ENCODE measurements at places on chromosomes 16 and 17. TPM values are rescaled to one million over a fixed set of nuclear protein-coding genes. Genes with fewer than 3 reads are reported as not detected.

- DNase-seq, result no peak
Observed at GRCh38 chr17:5864741-5865657, 205.2 kb upstream of the WSCD1 start.

DNA sequence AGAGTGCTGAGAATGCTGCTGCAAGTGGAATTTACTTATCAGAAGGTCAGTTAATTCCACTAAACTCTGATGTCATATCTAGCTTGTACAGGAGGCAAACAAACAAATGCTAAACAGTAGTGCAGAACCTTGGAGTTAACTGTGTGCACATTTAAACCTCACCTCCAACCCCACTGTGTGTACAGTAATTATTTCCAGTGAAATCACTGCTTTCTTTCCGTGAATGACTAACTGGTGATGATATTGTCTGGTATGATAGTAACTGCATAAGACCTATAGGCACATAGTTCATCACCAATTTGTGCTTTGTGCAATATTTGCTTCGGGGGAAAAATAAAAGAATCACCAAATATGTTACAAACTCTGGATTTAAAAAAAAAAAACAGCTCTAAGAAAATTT lies 492.5 kb upstream of the HSBP1 start:
- DNase-seq, result no peak

DNA sequence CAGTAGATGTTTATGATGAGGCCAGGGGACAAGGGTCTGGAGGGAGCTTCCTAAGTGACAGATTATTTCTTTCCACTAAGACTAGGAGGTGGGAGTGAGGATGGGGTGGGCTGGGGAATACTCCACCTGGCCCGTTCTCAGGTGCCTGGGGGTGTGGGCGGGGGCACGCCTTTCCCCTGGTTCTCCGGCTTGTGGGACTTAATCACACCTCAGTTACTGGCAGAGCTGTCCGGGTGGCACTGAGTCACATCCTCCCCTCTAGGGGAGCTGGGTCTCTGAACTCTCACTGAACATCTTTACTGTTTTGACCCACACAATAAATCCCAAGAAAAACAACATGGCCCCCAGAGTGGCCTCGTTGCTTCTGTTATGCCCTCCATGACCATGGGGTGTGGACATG lies 332.8 kb downstream of the MAF start:
- DNase-seq, result no peak

DNA sequence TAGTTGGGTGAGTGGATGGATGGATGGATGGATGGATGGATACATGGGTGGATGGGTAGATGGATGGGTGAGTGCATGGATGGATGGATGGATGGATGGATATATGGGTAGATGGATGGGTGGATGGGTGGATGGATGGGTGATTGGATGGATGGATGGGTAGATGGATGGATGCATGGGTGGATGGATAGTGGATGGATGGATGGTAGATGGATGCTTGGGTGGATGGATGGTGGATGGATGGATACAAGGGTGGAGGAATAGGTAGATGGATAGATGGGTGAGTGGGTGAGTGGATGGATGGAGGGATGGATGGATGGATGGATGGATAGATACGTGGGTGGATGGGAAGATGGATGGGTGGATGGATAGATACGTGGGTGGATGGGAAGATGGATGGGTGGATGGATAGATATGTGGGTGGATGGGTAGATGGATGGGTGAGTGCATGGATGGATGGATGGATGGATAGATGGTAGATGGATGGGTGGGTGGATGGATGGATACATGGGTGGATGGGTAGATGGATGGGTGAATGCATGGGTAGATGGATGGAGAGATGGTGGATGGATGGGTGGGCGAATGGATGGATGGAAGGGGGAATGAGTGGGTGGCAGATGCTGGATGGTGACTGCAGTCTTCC lies 19.0 kb downstream of the ZNF469 start:
- DNase-seq, result no peak

DNA sequence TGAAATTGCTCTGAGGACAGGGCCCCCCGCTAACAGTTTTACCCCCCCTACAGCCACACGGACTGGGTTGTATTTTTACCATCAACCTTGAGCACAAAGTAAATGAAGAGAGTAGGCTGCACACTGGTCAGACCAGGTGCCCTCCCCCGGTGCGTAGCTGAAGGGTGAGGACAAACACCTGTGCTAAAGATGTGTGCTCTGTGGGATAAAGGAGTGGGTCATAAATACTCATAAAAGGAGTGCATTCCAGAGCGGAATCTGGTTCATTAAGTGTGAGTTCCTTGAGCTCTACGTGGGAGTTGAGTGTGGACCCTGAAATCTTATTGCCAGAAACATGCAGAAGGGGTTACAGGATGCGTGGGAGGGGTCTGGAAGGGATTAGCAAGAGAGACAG lies 217.0 kb downstream of the CCDC182 start:
- DNase-seq, result no peak

Gene KRT26
- total RNA-seq, result not detected

GRCh38 chr16:24013054-24013636 lies 177.4 kb downstream of the PRKCB start:
- no peak for DNase-seq

- no peak for DNase-seq
Observed at GRCh38 chr17:16989230-16989952, 17.5 kb upstream of the TNFRSF13B start.

DNA sequence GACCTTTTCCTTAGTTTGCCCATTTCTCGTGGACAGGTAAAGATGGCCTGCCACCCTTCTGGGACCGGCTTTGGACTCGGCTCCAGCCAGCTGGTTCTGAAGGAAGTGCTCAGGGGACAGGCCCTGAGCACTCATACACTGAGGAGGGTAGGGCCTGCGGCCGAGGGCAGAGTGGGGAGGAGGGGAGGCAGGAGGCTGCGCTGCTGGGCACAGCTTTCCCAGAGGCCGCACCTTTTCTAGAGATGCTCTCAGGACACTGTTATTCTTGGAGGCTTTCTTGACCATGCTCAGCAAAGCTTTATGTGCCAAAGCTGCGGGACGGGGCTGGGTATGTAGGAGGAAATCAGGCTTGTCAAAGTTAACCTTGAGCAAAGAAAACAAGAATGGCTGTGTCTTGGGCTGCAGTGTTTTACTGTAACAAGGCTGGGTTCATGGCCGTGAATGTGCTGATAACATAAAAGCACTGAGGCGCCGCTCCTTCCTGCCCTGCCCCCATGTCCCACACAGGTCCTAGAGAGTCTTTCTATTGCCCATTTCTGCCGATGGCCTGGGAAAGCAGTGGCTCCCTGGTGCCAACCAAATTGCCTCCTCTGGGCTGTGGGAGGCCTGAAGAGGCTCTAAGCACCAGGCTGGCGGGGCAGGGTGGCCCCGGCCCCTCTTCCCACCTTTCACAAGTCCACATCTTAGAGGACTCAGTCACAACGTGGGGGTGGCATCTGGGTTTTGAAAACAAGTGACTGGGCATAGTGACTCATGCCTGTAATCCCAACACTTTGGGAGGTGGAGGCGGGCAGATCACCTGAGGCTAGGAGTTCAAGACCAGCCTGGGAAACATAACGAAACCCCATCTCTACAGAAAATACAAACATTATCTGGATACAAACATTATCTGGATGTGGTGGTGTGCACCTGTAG lies 22.3 kb upstream of the TIMP2 start:
- no peak for DNase-seq

Gene KRTAP4-6
- total RNA-seq, result not detected

Gene MYH8
- not detected for total RNA-seq

DNA sequence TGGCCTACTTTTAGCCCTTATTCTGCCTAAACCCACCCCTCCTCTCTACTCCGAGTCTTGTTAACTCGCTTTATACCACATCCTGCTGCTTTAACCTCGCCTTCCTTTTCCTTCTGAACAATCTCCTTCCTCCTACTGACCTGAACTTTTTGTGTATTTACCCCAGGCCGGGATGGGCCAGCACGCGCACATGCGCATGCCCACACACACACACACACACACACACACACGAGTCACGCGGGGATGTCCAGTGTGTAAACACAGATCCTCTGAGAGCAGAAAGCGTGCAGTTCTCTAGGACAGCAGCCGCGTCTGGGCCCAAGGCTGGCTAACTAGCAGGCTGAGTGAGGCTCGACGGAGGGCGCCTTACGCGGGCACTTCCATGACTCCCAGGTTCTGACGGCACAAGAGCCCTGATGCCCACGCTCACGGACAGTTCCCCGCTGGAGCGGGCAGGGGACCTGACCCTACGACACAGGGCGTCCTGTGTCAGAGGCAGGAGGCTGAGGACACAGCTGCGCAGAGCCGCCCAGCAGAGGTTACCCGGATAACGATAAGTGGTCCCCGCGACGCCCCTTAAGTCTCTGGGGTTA lies 610 bp downstream of the PIK3R5 start:
- DNase-seq, result no peak

GRCh38 chr17:6556121-6557039 lies at the start of gene PITPNM3:
Gene PITPNM3 (minus strand): TSS chr17:6556555. CDS start chr17:6556406, 149 bp downstream.
- no peak for DNase-seq

GRCh38 chr16:27253526-27253930 lies 15.0 kb downstream of the NSMCE1 start:
- no peak for DNase-seq

GRCh38 chr16:25691519-25692091 lies at the start of gene HS3ST4:
Gene HS3ST4 (plus strand): TSS chr16:25691959.
- no peak for DNase-seq

Gene PLCG2
- total RNA-seq, result 10.8 TPM

DNA sequence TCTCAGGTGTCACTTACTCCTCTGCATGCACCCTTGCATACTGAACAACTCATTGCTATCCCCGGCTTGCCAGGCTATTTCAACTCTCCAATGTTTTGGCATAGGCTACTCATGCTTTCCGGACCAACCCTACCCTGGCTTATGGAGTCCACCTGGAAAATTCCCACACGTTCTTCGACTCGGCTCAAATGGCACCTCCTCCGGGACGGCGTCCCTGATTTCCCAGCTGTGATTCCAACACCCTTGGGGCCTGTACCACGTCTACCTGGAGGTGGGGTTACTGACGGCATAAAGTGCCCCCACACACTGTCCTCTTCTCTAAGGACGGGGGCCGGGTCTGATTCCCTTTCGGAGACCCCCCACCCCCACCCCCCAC lies 498 bp downstream of the SMYD4 start:
- DNase-seq, result no peak

DNA sequence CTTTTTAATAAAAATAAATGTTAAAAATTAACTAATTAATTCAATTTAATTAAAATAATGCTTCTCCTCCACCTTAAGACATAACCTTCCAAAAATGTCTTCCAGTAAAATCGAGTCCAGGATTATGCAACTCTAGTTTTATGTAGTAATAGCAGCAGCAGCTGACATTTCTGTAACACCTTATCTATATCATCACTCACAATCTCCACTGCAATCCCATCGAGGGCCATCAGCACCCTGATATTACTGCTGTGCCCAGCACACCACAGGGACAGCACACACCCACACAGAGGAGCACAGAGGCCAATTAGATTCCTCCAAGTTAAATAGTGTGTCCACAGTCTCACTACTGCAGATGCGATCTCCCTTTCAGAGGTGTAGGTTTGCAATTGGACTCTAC lies 2.9 kb downstream of the RPH3AL start:
- DNase-seq, result no peak

- DNase-seq, result no peak
Observed at GRCh38 chr17:34616148-34616547, 36.8 kb downstream of the TMEM132E start.

Gene ZNF629
- total RNA-seq, result 19.2 TPM

DNA sequence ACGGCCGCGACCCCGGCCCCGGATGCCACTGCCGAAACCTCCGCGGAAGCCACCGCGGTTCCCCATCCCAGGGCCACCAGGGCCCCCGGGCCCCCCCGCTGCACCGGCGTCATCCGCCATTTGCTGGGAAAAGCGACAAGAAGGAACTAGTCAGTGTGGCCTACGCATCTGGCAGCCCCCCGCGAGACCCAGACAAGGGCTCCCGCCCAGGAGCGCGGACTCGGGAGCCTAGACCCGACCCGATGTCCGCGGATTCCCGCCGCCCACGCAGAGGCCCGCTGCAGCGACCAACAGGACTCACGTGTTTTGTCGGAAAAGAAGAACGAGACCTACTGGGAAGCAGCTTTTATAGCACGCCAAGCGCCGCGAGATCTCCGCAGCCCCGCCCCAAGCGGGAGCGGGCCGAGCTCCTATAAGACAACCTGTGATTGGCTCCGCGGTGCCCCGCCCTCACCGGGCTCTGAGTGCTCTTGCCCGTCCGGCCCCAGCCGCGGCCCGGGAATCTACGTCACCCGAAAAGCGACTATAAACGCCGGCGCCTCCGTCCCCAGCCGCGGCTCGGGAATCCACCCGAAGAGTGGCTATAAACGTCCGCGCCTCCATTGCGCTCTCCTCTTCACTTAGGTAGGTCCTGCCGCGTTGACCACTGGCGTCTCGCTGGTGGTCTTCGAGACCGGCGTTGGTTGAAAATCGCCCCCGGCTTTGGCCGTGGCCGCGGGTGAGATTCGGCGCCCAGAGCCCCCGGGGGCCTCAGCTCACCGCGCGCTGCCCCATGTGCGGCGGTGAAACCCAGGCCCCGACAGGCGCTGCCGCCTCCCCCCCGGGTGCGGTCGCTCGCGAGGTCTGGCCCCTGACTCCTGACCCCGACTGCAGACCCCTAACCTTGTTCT lies at the start of gene RPS2:
RPS2 (minus strand) TSS at position 321 of the 890 bp plus-strand sequence; CDS start at position 120, 201 bp downstream.
- DNase-seq, result peak; percentile 89

Gene NACA2
- not detected for total RNA-seq

DNA sequence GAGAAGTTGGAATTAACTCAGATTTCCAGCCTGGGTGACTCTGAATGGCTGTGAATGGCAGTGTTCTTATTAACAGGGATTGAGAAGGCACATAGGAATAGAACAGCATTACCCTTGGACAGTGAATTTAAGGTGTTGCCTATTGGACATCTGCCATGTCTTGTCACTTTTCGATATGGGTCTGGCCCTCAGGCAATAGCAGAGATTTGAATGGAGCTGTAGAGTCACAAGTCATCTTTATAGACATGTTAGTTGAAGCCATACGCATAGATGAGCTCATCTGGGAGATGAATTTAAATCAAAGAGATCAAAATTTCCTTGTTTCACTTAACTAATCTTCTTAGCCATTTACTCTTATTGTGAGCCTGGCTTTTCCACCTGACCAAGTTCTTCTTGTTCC lies 14.9 kb upstream of the DHRS11 start:
- no peak for DNase-seq

DNA sequence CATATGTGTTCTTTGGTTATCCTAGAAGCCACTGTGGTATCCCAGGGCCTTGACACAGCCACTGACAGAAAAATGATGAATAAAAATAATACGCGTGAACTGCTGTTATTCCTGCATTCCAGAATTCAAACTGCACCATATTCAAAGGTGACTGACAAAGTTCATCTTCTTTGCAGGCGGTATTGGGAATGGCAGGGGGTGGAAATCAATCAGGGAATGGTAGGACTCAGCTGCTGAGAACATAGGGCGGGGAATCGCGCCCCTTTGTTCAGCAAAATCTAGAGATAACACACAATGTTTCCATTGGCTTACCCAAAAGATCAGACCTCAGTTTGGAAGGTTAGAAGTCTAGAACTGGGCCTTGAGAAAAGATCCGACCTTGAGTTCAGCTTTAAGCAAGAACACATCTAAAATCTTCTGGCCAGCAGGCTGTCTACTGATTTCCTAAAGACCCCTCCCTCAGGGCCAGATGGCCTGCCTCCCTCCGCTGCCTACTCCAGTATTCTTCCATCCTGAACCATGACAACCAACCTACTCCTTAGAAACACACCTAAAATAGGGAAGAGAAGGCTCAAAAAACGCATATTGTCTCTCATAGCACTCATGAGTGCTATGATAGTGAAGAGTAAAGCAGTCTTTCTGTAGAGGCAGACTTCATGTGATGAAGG lies 34.1 kb downstream of the CDK5R1 start:
- DNase-seq, result no peak

Gene SLC52A1
- 0.54 TPM for total RNA-seq

- DNase-seq, result no peak
Observed at GRCh38 chr16:72298961-72299360, 127.0 kb upstream of the PMFBP1 start.

Gene TBX21
- total RNA-seq, result 0.10 TPM

Measured in Panc1 (cell line).